IPS-NIHi11 (cell line): ENCODE measurements at places on chromosomes 2 and 18.

GRCh38 chr2:69564604-69565003 is 78.9 kb downstream of the AAK1 start:
- DNase-seq, result no peak

DNA sequence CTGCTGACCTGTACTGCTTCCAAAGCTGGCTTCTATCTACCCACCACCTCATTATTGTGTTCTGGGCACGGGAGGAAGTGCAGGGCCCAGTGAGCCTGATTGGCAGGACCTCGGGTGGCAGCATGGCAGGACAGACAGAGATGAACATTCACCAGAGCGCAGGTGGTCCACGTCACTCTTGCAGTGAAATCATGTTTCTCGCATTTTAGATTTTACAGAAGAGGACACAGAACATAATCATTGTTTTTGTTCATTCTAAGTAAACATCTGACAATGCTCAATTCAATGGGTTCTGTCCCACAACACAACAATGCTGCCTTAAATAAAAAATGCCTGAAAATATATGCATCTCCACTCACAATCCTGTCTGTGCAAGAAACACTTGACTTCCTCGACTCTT is 11.5 kb upstream of the BIN1 start:
- no peak for DNase-seq

- DNase-seq, result no peak
These were observed 22.1 kb upstream of the EVA1A start for GRCh38 chr2:75582840-75583239.

- DNase-seq, result no peak
These were observed 18.5 kb downstream of the GKN1 start for GRCh38 chr2:68992933-68993332.

GRCh38 chr2:145299368-145299767 is 779.4 kb upstream of the ZEB2 start:
- DNase-seq, result no peak
